ENCODE measurements at places on chromosomes 4 and X.
A peak's percentile ranks its signal among the peaks of the same experiment; 100 is the strongest.

DNA sequence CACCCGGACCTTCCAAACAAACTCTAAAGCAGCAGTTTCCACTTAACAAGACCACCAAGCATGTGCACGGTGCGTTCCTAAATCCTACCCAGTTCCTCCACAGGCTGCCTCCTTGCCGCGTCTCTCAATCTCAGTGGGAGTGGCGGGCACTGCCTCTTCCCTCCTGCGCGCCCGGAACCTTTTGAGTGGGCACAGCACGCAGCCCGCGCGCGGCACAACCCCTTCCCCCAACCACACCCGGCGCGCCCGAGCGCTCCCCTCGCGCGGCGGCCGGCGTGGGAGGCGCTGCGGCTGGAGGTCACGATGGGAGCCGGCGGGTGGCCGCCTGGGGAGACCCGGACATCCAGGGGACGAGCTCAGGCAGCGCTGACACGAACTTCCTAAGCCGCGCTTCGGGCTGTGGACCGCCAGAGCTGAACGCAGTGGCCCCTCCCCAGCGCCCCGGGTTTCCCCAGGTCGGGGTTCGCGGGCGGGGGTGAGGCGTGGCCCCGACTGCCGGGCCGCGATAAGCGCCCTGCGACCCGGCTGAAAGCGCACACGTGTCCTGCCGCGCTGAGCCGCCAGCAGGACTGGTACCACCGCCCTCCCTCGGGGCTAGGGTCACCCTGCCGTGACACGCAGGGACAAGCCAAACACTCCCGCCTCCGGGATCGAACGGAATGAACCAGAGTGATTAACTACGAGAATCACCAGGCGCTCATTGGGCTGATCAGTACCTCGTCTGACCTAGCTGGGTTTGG, at the start of gene ABCG2:
Gene ABCG2, minus strand, starts transcription at position 151 of the 740 bp plus-strand sequence. CDS start 18,644 bp downstream, outside the sequence.
- peak; percentile 22 for DNase-seq

DNA sequence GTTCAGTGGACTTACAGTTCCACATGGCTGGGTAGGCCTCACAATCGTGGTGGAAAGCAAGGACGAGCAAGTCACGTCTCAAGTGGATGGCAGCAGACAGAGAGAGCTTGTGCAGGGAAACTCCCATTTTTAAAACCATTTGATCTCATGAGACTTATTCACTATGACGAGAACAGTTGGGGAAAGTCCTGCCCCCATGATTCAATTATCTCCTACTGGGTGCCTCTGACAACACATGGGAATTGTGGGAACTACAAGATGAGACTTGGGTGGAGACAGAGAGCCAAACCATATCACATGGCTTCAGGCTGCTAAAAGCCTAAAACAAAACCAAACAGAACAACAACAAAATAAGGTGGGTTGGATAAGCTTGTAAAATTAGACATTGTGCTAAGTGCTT, 194.4 kb upstream of the CPEB2 start:
- no peak for DNase-seq

GRCh38 chr4:121041307-121042090, 30.8 kb downstream of the NDNF start:
- no peak for DNase-seq

- peak; percentile 69 for DNase-seq
Measured at GRCh38 chr4:153153339-153153871, 50.8 kb upstream of the TRIM2 start.

GRCh38 chrX:69019073-69019890, 146.0 kb downstream of the PJA1 start:
- DNase-seq: no peak

All from NCI-H82 (cell line).